Hematopoietic multipotent progenitor cell treated with erythropoietin and hydrocortisone succinate and interleukin-3 and kit ligand, for 4 days (in vitro differentiated cells): ENCODE measurements at places on chromosomes 1 and 21.

GRCh38 chr1:158089925-158090637, 90.6 kb upstream of the CD1D start:
- no peak for DNase-seq

DNA sequence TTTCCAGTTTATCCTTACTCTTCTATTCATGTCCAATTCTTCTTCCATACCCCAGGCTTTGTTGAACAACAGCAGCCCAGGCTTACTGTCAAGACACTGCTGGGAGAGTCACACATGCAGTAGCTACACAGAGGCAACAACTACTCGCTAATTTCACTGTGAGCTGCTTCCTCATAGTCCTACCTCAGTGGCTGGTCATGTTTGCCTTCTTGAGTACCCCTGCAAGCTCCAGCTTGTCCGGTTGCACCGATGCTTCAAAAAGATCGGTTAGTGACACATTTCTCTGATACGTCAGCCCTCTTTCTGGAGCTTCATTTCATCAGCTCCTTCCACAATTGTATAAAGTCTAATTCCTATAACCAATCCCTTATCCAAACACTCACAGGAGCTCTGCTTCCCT, 246.7 kb upstream of the NFIA start:
- no peak for DNase-seq

DNA sequence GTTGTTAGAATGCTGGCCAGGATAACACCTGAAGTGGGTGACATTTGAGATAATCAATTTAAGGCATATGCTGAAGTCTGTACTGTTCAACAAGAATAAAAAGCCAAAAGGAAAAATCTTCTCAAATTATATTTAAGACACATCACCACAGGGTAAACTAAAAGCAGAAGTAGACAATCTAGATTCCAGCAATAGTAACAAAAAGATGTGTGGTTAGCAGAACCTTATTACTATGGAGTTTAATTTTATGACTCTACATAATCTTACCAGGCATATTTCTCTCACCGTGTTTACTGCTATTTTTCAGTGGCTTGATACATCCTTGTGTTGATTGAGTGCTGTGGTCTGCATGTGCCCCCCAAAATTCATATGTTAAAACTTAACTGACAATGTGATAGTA, 300.4 kb upstream of the ZP4 start:
- DNase-seq, result peak; percentile 3

DNA sequence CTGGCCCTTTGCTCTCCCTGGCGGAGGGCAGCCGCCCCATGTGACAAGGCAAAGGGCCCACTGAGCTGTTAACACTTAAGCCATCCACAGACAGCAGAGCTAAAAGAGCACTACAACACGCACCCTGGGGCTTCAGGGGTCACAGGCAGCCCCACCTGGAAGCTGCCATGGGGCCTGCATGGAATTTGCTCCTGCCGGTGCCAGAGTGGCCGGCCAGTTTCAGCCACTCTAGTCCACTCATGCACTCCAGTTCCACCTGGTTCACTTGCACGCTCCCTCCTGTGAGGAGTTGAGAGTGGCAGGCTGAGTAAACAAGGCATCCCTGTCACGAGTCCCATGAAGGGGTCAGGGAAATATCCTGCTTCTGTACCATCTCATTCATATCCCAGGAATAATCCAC, 55.3 kb downstream of the RIMS3 start:
- no peak for DNase-seq

GRCh38 chr21:16908077-16908476, 604.8 kb upstream of the CXADR start:
- DNase-seq, result no peak

DNA sequence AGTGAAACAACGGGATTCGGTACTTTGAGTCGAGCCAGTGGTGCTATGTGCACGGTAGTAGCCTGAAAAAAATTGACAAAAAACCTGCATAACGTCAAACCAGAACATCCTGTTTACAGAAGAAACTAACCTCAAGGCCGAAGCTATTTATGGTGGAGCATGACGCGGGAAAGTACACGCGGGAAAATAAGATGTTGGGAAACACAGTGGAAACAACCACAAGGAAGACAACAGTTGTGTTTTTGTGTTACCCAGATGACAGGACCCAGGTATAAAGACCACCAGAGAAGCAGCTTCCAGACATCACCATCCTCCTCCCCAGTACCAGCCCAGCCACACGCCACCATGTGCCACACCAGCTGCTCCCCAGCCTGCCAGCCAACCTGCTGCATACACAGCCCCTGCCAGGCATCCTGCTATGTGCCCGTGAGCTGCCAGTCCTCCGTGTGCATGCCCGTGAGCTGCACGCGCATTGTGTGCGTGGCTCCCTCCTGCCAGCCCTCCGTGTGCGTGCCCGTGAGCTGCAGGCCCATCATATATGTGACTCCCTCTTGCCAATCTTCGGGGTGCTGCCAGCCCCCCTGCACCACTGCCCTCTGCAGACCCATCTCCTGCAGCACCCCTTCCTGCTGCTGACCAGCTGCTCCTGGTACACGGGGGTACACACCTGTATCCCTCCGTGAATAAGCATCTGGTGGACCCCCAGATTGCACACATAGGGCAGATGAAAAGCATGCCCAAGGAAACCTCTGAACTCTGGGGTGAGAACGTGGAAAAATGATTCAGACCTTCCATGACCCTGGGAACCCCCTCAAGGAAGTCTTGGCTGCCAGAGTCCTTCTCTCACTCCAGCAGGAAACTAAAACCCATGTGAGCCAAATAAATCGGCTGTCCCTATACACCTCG, at the start of gene KRTAP12-3:
Gene KRTAP12-3, plus strand, starts transcription at position 298 of the 906 bp plus-strand sequence. Its CDS starts 48 bp downstream, at position 346.
- no peak for DNase-seq

- DNase-seq, result no peak
These were observed 266.8 kb downstream of the NPHP4 start for GRCh38 chr1:5725406-5725805.

DNA sequence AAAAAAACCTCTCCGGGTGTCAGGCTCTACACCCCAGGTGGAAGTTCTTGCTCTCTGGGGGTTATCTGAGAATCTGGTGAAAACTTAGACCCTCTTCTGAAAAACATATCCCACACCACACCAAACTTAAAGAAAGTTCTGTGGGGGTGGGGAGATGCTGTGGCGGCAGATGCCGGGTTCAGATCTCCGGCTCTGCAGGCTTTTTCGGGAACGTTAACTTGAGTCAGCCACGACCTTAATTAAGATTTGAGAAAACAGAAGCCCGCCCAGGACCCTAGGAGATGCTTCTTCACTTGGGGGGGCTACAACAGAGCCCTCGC, 2.3 kb downstream of the RCC2 start:
- no peak for DNase-seq

- DNase-seq, result no peak
These were observed 39.1 kb downstream of the KCNJ6 start for GRCh38 chr21:37877171-37877570.

GRCh38 chr21:38264571-38264970, 7.8 kb downstream of the KCNJ15 start:
- DNase-seq, result no peak

DNA sequence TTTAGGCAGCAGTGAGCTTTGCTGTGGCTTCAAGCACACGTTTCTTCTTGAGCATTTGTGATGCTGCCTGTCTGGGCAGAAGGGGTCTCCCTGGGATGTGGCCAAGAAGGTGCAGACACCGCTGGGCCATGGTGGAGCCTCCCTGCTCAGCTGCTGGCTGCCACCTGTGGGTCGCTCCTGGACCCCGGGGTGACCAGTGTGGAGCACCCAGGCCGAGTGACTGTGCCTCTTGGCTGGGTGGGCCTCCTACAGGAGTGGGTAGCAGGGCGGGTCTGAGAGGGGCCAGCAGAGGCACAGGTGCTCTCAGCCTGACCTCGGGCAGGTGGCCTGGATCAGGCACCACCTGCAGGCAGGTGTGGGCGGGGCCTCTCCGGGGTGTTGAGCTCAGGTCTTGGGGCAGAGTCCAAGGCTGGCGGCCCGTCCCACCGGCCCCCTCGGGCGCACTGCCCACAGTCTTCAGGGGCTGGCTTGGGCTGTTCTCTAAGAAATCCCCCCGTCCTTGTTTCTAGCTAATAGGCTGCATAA, 42.0 kb upstream of the COL6A1 start:
- no peak for DNase-seq

GRCh38 chr1:2812136-2812535, 10.6 kb upstream of the TTC34 start:
- DNase-seq, result no peak
